ENCODE measurements at places on chromosomes 12 and 14.

DNA sequence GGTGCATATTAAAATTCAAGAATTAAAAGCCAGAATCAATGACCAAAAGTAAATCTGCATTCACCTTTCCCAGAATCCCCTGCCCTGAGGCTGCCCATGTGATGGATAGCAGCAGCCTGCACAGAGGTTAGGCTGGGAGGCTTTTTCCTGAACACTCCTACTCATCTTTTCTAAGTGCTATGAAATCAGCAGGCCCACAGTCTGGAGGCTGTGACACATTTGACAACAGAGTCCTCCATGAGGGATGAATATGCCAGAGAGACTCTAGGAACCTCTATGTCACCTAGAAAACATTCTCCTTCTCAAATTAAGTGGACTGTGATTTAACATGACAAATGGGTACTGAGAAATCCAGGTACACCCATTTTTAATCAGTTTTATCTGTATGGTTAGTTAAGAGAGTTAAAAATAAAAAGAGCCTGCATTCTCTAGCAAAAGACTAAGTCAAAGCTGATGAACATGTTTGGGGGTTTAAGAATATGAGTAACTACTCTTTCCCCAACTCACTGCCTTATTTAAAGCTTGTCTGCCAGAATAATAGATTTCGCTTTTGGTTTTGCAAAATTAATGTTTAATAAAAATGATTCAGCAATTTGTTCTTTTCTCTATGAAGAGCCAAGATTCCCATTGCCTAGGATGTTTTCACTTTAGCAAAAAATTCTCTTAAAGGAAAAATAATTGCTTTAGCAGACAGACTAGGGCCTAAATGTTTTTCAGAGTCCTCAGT is 115.0 kb downstream of the RTN1 start:
- no peak for DNase-seq

GRCh38 chr14:22010545-22011252 is 337.1 kb upstream of the OR4E1 start:
- no peak for DNase-seq

- DNase-seq = no peak
These were observed 194.9 kb downstream of the PAH start for GRCh38 chr12:102722147-102722546.

- DNase-seq = no peak
These were observed 44.9 kb downstream of the FOS start for GRCh38 chr14:75323571-75323970.

DNA sequence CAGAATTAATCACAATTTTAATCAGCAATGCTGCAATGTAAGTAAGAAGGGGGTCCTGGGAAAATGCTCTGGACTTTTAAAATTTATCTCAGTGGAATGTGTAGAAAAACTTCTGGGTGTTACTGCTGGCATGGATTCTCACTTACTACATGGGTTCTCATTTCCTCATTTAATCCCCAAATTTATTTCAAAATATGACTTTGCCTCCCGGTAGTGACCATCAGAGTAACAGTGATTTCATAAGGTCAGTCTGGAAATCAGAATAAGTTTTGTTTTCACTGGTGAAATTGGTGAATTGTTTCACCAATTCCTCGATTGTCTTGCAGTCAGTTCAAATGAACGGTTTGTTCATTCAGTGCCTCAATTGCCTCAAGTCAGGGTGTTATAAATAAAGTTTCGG is 22.3 kb upstream of the DDHD1 start:
- no peak for DNase-seq

- no peak for DNase-seq
These were observed 81.5 kb downstream of the BHLHE41 start for GRCh38 chr12:26043135-26044006.

GRCh38 chr12:98211909-98212695 is 303.3 kb upstream of the TMPO start:
- DNase-seq = no peak

GRCh38 chr12:6852651-6853354 is 853 bp downstream of the USP5 start:
- peak; percentile 65 for DNase-seq

DNA sequence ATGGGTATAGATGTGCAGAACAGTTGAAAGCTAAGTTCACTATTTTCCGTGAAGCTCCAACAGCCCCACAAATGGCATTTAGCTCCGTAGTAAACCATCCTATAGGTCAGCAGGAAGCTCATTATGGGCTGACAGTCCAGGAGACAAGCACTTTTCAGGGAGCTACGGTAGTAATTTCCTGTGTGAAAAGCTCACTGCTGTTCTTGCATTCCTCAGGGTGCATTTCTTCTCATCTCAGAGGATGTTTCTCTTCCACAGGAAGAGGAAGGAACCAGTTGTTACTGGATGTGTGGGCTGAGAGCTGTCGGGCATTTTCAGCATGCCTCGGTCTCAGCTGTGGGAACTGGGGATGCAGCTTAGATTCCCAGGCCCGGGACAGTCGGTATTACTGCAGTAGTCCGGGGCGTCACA is 72.8 kb downstream of the GALNT4 start:
- no peak for DNase-seq

DNA sequence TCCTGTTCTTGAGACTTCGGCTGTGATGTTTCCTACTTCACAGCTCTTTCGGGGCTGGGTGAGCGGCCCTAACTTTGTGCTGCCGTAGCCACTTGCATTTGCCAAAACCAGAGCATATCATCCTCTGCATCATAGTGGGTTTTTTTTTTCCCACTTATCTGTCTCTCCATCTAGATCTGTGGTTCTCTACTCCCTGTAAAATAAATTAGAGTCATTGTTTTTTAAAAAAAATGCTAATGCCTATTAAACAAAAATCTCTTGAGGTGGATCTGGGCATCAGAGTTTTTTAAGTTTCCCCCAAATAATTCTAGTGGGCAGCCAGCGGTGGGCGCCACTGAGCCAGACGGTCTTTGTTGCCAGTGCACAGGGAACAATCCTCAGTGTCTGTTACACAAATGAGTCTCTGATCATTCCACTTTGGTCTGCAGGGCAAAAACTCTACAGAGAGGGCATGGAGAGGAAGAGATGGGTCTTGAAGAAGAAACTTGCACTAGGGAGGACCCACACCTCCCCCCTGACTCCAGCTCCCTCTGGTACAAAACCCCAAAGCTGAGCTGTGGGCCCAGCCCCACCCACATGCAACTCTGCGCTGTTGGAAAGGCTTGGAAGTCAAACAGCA is 62.4 kb upstream of the BCL2L14 start:
- peak; percentile 22 for DNase-seq

Data from CD8-positive, alpha-beta T cell (primary cell).